ENCODE measurements at places on chromosomes 3 and 15.
A peak's percentile ranks its signal among the peaks of the same experiment; 100 is the strongest.

DNA sequence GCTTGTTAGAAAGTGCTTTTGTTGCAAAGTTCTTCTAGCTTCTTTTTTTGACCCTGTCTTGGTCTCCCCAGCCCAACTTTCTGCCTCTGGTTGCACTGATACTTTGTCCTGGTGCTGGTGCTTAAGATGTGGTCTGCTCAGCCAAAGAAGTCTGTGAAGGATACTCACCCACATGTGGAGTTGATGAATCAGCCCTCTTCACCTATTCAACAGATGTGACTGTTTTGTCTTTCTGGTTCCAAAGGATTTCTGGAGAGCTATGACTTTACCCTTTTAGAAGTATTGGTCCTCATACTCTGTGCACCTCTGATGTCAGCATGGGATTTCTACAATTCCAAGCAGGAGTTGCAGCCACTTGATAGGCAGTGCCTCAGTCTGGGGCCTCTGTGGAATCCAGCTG, 84.1 kb downstream of the PCCB start:
- no peak for DNase-seq

DNA sequence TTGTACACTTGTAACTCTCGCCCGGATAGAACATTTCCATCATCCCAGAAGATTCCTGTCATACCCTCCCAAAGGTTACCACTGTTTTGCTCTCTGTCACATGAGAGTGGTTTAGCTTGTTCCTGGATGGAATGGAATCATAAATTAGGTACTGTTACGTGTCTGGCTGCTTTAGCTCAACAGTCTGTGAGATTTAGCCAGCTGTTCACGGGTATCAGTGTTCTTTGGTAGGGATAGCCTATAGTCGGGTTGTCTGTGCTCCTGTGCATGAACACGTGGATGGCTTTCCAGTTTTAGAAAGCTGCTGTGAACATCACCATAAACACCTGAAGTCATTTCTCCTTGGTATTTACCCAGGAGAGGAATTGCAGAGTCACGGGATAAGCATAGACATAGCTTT, 58.2 kb upstream of the NR2C2 start:
- no peak for DNase-seq

- peak; percentile 96 for DNase-seq
Measured at GRCh38 chr15:96158938-96159337, 171.6 kb upstream of the NR2F2 start.

- no peak for DNase-seq
Measured at GRCh38 chr3:53171827-53172505, 11.0 kb downstream of the PRKCD start.

DNA sequence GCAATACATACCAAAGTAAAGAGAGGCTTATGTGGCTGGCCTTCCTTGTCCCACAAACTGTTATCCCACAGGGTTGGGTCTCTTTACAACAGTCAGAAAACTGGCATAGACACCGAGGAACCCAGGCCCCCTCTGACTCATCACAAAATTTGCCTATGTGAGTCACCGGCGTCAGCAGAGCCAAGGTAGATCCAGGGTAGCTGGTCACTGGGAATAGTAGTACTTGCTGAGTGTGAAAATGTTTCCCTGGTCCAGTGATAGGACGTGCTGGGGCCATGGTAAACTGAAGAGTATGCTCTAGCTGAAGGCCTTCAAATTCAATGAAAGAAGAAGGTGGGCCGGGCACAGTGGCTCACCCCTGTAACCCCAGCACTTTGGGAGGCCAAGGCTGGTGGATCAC, 27.1 kb upstream of the SKIL start:
- peak; percentile 16 for DNase-seq

DNA sequence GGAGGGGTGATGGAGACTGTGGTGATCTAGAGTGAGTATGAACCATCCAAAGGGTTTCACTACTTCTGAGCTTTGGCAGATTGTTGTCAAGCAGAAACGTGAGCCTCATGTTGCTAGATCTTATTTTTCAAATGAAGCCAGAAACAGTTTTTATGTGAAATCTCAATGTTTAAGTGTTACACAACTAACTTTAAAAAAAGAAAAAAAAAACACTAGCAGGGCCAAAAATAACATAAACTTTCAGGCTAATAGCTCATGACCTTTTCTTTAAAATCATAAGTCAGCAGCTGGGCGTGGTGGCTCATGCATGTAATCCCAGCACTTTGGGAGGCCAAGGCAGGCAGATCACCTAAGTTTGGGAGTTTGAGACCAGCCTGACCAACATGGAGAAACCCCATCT, 2.1 kb upstream of the HTR3D start:
- DNase-seq: no peak

- no peak for DNase-seq
Measured at GRCh38 chr3:8953313-8953712, 10.0 kb downstream of the RAD18 start.

GRCh38 chr15:66231394-66232266, 21.9 kb downstream of the MEGF11 start:
- DNase-seq: no peak

GRCh38 chr3:177196008-177196455, 1.2 kb downstream of the TBL1XR1 start:
- peak; percentile 48 for DNase-seq

DNA sequence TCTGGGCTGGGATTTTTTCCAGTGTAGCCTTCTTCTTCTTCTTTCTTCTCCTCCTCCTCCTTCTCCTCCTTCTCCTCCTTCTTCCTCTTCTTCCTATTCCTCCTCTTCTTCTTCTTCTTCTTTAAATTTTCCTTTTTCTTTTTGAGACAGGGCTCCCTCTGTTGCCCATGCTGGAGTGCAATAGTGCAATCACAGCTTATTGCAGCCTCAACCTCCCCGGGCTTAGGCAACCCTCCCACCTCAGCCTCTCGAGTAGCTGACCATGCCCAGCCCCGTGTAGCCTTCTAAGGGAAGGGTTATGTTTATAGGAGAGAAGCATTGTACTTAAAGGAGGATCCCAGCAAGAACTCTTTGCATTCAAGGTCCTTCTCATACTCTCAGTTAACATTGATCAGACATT, 24.0 kb upstream of the MYO1E start:
- no peak for DNase-seq

GRCh38 chr3:78670094-78670493, 1097.7 kb downstream of the ROBO1 start:
- DNase-seq: no peak

GRCh38 chr3:49004352-49005302, 2.6 kb upstream of the WDR6 start:
- no peak for DNase-seq

DNA sequence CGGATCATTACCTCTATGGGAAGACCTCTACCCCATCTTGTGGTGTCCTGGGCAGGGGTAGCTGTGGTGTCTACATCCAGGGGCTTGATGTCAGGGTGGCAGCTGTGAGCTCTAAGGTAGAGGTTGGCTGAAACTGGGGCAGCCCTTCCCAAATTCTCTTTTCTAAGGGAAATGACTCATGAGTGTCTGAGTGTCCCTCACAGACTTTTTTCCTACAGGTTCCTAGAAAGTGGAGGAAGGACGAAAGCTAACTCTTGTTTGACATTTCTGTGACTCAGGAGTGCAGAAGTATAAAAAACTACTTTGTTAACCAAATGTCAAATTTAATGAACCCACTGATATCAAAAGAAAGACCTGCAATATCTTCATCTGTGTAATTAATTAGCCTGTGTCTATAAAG, 481.5 kb downstream of the PDCD6IP start:
- DNase-seq: no peak

- peak; percentile 38 for DNase-seq
Measured at GRCh38 chr15:96338074-96338765, 7.7 kb downstream of the NR2F2 start.

- no peak for DNase-seq
Measured at GRCh38 chr3:146226881-146227280, 24.0 kb downstream of the PLSCR4 start.

DNA sequence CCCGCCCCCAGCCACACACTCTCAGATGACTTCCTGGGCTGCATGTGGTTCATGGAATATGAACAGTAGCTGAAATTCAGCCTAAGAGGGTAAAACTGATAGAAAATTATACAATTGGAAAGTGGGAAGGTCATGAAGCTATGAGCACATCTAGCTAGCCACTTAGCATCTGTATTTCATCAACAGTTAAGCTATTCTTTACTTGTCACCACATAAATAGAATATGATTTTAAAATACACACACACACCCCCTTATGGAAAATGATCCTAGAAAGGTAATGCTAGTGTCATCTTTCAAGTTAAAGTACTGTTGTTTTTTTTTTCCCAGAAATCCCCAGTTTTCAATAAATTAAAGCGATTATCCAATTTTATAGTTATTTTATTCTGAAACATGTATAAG, 3.6 kb downstream of the MAP4 start:
- no peak for DNase-seq

DNA sequence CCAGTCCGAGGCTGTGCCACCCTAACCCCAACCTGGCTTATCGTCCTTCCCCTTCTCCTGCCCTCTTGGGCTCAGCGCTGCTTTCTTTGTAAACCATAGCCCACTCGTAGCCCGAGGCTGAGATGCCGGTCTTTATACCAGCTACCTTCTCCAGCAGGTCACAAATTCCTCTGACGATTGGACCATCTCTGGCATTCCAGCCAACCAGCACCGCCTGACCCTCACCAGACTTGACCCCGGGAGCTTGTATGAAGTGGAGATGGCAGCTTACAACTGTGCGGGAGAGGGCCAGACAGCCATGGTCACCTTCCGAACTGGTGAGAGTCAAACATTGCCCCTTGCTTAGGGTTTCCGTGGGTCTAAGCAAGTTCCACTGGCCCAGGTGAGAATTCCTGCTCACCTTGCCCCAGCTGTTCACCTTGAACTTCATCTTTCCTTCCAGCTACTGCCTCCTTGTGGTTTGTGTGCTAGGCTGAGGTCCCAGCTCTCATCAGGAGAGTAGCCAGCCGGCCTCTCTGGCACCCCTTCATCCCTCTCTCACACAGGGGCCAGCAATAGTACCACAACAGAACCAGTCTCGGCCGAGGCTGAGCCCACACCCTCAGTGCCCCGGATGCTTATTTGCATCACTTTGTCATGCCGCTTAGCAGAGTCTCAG, 66.7 kb downstream of the BOC start:
- DNase-seq: no peak

DNA sequence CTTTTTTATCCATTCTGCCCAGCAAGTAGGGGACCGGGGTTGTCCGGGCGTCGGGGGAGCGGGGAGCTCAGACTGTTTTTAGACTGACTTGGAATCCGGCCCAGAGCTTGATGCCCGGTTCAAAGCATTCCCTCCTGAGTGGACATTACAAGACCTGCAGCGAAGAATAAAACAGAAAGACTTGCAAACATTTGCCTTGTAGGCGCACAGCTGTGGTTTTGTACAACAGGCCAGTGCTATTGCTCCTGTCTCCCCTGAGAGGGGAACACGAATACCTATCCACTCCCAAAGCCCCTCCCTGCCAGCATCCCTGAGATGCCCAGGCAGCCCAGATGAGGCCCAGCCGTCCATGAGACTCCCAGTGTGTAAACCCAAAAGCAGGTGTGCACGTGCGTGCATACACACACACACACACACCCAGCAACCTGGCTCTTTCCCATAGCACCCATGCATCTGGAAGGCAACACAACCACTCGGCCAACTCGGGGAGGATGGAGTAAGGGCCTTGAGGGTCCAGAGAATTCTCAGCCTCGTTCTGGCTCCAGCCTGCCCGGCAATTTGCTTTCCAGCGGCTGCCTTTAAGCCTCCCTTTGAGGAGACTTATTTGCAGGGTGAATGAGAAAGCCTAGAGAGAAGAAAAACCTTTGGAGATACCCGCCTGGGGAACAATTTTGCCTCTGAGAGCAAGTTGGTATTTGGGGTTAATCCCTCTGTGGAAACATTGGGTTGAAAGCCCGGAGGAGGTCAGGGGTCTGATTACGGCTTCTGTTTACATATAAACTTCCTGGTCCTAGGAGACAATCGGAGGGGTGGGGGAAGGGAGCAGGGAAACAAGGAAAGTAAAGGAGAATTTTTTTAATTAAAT, 161.0 kb upstream of the HES1 start:
- DNase-seq: no peak

All from endothelial cell of umbilical vein (primary cell).